ENCODE measurements at places on chromosomes 3 and 15.

GRCh38 chr3:16461463-16462245 lies 51.8 kb downstream of the RFTN1 start:
- DNase-seq: no peak

- no peak for DNase-seq
These were observed 35.8 kb upstream of the HERC1 start for GRCh38 chr15:63869371-63870042.

DNA sequence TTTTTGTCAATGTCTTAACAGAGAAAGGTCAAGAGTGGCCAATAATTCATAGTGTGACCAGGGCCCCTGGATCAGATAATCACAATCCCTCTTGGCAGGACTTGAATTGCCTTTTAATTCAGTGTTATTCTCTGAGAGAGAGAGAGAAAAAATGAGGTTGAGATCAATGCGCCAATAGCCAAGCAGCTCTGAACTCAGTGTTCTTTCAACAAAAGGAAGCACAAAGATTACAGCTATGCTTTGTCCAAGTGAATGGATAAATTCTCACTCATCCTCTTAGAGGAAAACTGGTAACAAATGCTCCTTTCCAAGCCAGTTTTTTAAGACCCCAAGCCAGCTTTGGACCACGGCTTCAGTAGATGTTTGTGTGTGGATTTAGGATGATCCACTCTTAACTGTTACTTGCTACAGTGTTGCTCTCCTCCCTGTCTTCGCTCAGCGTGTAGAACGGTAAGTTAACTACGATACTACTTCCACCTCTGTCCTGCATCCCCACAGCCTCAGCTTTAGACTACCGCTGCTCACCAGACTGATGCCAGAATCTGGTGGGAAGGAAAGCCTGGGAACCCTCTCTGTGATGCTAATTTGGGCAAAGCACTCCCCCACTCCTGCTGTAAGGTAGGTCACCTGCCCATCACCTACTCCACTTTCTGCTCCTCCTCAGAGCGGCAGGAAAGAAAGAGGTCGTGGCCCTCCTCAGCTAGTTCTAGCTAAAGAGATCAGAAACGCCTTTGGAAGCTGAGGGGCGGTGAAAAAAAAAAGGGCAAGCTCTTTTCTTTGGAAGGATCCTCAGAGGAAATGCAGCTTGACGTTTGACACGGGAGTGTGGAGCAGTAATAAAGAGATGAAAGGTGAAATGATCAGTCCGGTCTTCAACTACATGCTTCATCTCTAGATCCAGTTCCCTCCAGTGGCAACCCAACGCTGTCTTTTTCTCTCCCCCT lies 46.8 kb upstream of the LPP start:
- DNase-seq: no peak

GRCh38 chr3:25768851-25769250 lies 14.4 kb downstream of the NGLY1 start:
- DNase-seq: no peak

- DNase-seq: no peak
These were observed 103.9 kb downstream of the SNRK start for GRCh38 chr3:43390255-43390588.

All from fibroblast of skin of back (primary cell).